Cerebellum (tissue), 4 donors: ENCODE measurements at places on chromosomes 3 and 15. TPM values are rescaled to one million over a fixed set of nuclear protein-coding genes. Genes with fewer than 3 reads are reported as not detected.

The SPTBN5 gene
- 1.3 TPM for total RNA-seq

The CNBP gene
- total RNA-seq = 127 TPM

The CHRM5 gene
- 0.27 TPM for total RNA-seq

The DNAJC17 gene
- 15.3 TPM for total RNA-seq

The PATL2 gene
- 1.1 TPM for total RNA-seq

The PCOLCE2 gene
- 12.6 TPM for total RNA-seq
